ENCODE measurements at places on chromosomes 2 and 18.

GRCh38 chr18:3970929-3971328 lies 484.2 kb downstream of the DLGAP1 start:
- no peak for DNase-seq

- DNase-seq = no peak
Measured at GRCh38 chr18:34583895-34584294, 126.2 kb upstream of the DTNA start.

DNA sequence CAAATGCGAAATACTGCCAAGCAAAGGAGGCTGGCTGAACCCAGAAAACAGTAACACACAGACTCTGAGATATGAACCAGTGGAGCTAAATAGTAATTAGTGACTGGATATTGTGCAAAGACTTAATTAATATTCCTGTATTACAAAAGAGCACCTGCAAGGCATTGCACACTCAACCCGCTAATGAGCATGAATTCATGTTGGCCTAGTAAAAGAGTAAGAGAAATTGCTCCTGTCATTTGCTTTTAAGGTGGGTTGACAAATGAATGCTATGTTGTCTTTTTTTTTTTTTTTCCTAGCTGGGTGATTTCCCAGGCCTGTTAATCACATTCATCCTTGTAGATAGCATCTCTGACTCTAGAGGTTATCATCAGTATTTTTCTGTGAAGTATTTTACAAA lies 87.0 kb upstream of the CERS6 start:
- DNase-seq = no peak

GRCh38 chr2:225122583-225123486 lies 80.6 kb upstream of the DOCK10 start:
- no peak for DNase-seq

DNA sequence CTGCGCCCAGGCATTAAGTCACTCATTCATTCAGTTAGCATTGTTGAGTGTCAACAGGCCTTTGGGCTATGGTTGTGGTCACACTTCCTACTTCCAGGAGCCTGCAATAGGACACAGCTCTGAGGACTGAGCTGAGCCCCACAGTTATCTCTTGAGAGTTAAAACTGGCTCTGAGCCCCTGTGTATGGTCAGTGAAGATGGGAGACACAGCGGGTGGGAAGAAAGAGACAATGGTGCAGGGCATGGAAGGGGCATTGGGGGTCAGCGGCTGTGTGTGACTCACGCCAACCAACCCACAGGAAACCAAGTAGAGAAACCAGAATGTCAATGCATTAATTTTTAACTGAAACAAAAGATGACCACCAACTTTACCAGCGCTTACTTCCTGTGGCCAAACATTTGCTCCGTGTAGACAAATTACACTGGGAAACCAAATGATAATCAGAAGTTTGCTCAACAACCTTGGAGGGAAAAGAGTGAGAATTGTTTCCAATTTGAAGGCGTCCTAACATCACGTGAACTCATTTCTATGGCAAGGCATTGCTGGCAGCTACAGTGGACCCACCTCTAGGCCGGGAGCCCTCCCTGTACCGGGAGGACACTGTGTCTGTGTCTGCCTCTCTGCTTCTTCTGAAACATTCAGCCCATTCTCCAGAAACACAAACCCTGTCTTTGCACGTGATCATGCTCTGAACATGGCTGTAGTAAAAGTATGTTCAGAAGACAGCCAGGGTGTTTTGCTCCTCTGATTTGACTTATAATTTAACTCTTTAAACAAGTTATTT lies 212.0 kb upstream of the ID2 start:
- DNase-seq = no peak

DNA sequence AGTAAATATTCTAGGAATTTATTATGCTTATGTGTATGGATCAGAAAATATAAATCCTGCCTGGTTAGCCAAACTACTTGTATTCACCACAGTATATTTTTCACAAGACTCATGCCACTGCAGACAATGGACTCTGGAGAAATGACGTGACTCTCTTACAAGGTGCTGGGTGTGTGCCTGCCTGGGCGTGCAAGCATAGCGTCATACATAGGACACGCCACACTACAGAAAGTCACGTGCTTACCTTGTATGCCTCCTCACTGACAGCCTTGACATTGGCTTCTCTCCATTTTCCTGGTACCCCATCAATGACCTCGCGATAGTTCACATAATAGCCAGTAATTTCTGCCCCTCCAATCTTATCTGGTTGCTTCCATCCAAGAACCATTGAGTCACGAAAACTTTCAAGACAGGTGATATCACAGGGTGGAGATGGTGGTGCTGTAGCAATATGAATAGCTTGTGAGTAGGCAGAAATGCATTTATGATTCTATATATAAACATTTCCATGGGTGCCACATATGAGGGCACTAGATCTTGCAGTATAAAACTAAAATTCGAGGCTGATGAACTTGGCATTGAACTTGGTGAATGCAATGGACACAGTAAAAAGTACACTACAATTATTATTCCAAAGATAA lies 93.2 kb downstream of the MYOM1 start:
- DNase-seq = no peak

DNA sequence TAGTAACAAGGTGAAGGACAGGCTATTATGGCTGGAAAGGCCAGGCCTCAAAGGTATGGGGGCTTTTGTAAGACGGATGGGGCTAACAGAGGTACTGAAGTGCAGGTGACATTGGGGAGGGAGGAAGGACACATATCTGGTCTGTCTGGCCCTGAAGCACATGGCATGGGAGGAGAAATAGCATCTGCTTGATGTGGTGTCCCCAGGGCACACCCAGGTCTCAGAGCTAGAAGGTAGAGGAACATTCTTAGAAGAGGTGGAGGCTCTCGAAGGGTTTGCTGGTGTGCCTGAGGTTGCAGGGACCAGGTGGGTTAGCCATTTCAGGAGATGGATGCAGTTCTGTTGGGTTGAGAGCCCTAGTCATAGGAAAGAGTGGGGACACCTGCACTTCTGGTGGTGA lies 9.5 kb downstream of the RALB start:
- no peak for DNase-seq

DNA sequence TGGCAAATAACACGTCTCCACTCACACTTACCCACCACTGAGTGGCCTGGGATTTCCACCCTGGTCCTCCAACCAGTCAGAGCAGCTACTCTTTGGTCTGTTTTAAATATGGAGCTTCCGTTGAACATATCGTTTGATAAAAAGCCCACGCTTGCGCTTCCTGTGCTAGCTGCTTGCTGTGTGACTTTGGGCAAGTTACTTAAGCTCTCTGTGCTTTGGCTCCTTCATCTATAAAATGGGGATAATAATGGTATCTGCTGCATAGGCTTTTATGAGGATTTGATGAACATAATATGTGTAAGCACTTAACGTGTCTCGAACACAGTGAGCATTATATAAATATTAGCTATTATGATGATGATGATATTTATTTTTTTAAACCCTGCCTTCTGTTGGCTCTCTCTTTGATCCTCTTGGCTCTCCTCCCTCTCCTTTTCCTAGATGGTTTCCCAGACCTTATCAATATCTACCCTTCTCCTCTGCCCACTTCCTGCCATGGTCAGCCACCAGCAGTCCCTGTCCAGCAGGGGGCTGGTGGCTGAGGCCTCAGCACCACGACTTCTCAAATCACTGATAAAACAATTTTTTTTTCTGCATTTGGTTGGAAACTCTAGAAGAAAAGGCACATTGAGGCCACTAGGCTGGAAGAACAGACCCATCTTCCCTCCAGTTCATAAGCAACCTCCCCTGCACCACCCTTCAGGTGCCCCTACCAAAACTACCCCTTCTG lies 191.9 kb downstream of the LOXHD1 start:
- DNase-seq = no peak

GRCh38 chr2:41737888-41738287 lies 309.9 kb upstream of the PKDCC start:
- no peak for DNase-seq

DNA sequence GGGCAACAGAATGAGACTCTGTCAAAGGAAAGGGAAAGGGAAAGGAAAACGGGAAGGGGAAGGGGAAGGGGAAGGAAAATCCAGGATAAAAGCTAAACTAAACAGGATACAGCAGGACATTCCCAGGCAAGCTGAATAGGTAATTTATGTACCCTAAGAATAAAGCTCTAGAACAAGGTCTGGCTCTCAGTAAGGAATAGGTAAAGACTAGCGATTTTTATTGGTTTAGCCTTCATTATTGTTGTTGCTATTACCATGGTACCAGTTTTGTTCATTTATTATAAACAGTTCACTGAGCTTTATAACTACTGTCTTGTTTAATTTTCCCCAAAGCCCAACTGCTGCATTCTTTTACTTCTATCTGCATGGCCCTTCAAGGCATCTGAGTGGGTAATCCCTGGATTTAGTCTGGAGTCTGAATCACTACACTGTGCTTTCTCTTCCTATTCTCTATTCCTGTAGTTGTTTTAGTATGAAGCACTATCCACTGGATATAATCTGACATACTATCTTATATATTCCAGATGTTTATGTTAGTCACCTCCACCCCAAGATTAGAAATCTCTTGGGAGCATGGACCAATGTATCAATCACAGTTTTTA lies 127.1 kb upstream of the TANK start:
- no peak for DNase-seq

DNA sequence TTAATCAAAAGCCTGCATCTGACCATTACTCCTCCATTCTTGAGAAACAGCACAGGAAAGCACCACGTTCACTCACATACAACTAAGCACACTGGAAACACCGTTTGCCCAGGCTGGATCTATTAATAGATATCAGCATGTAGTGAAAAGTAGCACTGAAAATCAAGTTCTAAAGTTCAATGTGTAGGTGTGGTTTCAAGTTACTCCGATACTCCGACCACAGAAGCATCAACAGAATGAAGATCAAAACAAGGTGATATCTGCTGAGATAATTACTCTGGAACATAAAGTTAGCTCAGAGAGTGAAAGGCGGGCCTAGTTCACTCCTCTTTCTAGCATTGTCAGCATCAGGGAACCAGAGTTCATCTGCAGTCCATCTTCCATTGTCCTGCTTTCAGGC lies 1367.4 kb upstream of the ACVR2A start:
- DNase-seq = no peak

- no peak for DNase-seq
Measured at GRCh38 chr2:154158101-154158500, 286.4 kb downstream of the GALNT13 start.

DNA sequence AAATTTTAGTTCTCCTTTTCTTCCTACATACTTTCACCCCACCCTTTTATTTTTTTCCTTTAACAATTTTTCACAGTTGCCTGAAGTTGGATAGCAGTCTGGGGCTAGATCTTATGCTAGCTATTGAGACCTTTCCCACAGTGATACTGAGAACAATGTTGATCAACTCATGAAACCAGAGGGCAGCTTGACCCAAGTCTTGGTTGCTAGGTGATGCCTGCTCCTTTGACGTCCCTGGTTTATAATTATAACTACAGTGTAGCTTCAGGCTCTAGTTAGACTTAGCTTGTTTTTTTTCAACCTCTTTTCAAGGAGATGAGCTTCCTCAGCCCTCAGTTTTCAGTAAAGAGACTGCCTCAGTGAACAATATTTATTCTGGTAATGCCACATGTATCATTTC lies 648.5 kb downstream of the IRS1 start:
- no peak for DNase-seq

- no peak for DNase-seq
Measured at GRCh38 chr2:3354986-3355385, 22.6 kb downstream of the EIPR1 start.

GRCh38 chr2:172342078-172342477 lies 85.3 kb upstream of the ITGA6 start:
- no peak for DNase-seq

GRCh38 chr18:37665346-37665745 lies 99.7 kb upstream of the CELF4 start:
- DNase-seq = no peak

DNA sequence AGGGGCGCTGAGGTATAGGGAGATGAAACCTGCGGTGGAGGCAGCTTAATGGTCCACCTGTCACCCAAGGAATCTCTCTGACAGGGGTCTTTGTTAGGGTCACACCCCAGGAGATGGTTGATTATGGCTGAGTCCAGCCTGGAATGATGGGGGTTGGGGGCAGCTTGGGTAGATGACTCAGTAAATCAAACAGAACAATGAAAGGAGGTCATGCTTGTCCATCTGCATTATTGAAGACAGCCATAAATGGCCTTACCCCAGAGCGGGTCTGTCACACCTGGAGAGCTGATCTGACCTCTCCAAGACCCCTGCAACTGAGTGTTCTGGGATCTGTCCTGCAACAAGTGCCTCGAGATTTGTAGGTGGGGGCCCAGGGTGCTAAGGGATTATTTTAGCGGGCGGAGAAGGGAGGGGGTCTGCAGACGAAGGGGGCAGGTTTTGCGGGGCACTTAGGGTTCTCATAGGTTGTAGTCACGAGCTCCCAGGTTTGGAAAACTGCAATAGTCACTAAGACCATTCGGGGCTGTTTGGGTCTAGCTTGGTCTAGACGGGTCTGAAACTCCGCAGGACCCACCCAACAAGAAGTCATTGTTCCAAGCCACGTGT lies 771 bp upstream of the IGFBP2 start:
- no peak for DNase-seq

GRCh38 chr18:48629730-48630324 lies 91.0 kb downstream of the CTIF start:
- DNase-seq = no peak

DNA sequence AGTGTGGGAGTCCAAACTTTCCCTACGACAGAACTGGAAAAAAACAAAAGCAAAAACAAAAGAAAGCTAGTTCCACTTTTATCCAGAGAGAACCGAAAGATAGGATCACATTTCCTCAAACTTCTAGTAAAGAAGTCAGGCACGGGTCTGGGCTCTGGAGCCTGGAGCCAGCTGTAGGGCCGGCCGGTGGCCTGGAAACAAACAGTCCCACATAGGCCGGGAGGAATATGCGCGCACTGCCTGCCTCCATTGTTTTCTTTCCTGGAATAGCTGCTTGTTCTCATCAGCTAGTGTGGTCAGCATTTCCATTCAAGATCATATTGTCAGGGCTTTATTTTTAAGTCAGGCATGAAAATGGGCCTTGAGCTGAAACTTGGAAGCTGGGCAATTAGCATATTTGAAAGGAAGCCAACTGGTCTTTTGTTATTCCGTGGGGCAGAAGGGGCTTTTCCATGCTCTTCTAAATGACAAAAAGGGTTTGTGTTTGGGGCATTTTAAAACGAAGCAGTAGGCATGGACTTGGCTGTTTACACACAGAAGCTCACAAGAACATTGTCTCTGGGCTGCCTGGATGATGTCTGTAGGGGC lies 58.7 kb upstream of the RFX8 start:
- DNase-seq = no peak

DNA sequence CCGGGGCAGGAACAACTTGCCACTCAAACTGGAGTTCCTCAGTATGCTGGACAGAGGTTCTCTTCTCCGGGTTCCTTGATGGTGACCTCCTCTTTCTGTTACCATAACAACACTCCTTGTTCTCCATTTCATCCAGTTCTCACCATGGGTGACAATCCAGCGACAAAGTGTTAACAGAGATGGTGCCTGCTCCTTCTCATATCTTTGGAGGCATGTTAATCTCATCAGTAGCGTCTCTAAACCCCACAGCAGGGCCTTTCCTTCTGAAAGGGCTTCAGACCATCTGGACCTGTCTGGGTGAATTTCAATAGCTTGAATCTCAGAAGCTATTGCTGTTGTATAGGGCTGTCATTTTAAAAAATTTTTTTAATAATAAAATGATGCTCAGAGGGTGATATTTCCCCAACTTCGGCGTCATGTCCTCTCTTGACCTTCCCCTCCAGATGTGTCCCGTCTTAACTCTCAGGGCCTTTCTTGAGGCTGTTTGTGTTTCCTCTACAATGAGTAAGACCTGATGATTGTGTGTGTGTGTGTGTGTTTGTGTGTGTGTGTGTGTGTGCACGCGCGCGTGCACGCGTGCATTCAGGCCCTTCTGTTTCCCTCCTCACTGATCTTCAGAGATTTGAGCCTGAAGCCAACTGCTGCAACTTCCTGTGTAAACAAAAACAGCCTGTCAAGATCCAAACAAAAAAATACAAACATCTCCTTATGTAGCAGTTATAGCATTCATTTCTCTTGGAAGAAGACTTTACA lies 24.3 kb upstream of the CETN1 start:
- no peak for DNase-seq
